ENCODE measurements at places on chromosomes 3 and 15.

GRCh38 chr15:35197306-35197705, 112.2 kb upstream of the NANOGP8 start:
- DNase-seq: no peak

DNA sequence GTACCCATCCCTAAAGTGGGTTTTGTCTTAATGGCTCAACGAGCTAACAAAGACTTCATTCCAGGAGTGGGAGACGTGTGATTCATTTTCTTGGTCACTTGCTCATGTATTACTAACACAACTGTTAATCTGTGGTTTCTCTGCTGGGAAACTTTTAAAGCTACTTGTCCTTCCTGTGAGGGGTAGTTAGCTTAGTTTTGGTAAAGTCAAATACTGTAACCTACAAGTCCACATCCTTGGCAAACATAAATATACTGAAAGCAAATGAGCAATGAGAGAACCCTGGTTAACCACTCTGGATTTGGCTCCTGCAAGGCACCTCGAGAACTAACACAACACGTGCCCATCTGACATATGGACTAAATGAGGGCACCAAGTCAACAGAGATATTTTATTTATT, 19.9 kb downstream of the NOX5 start:
- DNase-seq: no peak

DNA sequence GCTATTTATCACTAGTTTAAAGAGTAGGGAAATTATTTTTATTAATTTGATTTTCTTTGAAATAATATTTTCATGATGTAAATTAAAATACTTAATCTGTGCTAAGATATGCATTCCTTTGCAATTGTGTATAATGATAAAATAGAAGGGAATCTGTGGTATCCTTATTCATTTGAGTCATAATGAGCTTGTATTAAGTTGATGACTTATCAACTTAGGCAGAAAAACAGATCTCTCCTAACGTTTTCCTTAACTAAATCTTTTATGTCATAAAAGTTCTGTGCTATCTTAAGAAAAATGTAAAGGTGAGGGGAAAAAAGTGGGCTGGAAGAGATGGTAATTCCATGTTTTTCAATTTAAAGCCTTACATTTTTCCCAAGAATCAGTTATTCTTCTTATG, 1.9 kb downstream of the FGF7 start:
- no peak for DNase-seq

DNA sequence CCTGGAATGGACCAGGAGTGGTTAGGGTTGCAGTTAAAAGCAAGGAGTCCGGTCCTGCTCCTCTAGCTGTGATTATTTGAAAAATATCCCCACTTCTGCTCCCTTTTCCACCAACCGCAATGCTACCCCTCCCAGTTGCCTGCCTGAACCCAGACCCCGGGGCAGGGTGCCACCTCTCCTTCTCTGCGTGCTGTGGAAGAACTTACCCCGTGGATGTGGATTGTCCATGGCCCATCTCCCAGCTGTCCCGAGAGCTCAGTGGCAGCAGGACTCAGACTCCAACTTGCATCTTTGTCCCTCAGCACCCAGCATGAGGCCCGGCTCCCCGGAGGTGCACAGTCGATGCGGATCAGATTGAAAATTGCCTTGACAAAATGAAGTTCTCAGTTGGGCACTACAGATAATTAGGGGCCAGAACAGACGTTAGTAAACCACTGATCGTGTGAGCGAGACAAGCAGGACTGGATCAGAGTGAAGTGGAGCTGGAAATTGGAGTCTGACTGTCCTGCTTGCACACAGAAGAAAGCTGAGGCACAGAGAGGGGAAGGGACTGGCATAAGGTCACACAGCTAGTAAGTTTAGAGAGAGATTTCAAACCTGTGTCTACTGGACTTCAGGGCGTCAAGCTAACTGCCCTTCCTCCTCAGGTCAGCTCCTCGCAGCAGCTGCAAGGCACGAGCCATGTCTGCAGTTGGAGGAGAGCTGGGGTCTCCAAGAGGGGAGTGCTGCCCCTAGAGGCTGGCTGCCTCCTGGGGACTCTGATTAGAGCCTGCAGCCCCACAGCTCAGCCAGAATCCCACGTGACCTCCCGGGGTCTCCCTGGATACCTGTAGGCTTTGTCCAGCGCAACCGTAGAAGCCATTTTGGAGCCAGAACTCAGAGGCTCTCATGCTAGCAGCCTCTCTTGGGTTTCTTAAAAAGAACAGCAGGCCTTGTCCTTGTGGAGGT, 14.7 kb downstream of the SLC6A1 start:
- DNase-seq: no peak

DNA sequence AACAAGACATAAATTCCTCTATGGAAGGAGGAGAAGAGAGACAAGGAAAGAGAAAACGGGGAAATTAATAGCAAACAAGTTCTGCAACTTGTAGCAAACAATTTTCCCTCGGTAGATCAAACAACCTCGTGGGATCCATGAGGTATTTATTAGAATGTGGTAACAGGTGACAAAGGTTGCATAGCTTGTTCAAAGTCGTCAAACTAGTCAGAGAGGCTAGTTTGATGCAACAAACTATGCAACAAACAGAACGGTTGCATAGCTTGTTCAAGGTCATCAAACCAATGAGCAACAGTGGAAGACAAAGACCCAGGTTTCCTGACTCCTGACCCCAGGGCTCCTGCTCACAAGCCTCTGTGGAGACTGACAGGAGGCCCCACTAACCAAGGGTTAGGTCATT, 20.7 kb downstream of the MB21D2 start:
- no peak for DNase-seq

DNA sequence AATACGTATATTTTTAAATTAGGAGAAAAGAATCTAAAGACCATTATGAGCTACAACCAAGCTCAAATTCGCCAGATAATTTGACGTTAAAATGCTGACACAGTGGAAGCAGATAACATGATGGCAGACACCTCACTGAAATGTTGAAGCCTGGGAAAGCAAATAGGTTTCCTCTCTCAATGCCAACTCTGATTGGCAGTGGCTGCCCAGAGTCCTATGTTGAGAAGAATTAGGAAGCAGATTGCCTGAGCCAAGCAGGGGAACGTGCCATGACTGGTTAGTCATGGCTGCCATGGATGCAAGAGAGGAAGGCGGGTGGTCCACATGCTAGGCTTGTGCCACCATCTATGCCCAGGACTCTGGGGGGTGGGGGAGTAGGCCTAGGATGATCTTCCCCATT, 3.2 kb downstream of the UNC45A start:
- no peak for DNase-seq

DNA sequence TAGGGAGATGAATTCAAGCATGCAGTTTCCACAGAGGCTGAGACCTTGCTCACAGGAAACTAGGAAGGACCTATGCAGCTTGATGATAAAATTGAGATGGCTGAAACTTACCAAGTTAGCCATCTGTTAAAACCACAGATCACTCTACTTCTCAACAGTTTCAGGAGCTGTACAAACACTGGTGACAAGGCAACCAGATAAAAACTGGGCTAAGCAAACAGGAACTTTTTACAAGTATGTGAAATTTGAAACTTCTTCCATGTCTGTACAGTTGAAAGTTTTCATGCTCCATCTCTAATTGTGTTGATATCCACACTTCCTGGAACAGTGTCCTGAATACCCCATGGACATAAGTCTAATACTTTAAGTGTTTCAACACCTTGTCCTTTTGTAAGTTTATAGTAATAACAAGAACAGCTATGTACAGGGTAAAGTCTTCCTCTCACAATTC, 78.2 kb downstream of the FAIM start:
- DNase-seq: no peak

GRCh38 chr3:42983927-42984326, 4.8 kb downstream of the GASK1A start:
- no peak for DNase-seq

DNA sequence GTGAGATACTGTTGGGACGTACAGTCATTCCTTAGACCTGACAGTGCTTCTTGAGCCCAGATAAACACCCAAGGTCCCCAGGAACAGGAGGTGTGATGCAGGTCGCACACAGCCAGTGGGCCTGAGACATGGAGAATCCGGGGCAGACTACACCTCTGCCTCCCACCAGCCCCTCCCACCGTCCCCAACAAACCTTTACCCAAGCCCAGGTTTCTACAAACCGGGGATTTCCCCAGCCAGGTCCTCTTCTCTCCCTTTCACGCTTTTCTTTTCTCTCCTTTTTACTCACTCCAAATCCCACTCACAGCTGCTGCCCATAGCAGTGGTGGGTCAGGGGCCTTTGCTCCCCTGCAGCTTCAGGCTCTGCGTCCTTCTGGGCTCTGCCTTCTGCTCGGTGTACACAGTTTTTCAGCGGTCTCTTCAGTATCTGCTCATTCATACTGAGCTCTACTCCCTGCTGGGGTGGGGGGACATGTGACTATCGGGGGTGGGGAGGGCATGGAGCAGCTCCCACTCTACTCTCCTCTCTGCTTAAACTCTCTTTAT, 4.8 kb upstream of the PCSK6 start:
- no peak for DNase-seq

Data from activated T-helper 9 cell treated with anti-CD3 and anti-CD28 coated beads, Interleukin-2, amount 50 U/mL, for 16 hours (primary cell).